ENCODE measurements at places on chromosomes 2 and 18.

DNA sequence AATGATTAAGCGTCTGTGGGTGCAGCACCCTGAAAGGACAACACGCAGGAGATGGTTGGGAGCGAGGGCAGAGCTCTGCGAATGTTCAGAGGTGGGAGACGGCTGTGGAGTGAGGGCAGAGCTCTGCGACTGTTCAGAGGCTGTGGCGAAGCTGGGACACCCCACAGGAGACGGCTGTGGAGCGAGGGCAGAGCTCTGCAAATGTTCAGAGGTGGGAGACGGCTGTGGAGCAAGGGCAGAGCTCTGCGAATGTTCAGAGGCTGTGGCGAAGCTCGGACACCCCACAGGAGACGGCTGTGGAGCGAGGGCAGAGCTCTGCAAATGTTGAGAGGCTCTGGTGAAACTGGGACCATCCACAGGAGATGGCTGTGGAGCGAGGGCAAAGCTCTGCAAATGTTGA is 40.0 kb upstream of the SNTG2 start:
- no peak for DNase-seq

DNA sequence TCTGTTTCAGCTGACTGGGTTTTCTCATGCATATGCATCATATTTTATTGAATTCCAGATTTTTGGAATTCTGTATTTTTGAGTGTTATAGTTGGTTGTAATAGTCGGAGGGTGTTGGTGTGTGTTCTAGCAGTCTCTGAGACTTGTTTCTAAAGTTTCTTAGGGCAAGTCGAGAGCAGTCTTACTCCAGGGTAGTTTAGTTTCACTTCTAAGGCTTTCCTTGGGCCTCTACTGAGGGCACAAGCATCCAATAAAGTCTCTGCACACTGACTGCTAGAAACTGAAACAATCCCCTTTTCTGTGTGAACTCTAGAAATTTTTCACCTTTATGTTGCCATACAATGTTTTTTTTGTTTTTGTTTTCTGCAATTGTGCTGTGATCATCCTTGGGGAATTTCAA is 663.7 kb upstream of the LRATD1 start:
- DNase-seq = no peak

DNA sequence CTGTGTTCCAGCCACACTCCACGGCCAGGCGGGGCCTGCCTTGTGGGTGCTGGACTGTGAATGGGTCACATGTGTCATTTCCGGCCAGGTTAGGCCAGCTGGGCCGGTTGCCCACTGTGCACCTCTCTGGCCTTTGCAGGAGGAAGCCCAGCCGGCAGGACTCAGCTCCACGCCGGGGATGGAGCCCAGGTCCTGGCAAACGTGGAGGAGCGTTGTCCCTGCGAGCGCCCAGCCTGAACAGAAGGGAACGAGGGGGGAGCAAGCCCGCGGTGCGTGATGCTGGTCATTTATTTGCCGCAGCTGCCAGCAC is 152.9 kb downstream of the PXDN start:
- no peak for DNase-seq

- DNase-seq = no peak
Observed at GRCh38 chr2:898319-898718, 52.3 kb upstream of the SNTG2 start.

DNA sequence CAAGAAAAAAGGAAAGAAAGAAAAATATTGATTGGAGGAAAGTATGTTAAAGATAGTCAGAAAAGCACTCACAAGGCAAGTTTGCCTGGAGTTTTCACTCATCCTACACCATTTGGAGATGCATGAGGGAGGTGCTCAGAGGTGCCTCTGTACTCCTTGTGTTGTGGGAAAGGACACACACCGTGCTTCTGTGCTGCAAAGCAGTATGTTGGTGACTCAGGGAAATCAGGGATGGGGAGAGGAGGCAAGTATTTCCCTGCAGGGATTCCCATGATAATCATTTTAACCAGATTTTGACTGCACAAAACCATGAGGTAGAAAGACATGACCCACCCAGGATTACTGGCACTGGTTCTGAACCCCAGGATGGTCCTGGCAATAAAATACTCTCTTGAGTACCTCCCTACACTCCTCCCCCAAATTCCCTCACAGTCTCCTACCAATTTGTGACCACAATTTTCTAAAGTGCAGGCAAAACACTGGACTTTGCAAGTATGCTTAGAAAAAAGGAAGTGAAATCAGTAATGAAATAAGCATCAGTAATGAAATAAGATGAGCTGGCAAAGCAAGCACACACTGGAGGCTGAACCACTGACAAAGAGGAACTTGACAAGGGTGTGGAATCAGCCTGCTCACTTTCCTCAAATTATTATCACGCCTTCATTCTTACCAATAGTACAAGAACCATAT is 155.5 kb upstream of the ACVR2A start:
- DNase-seq = no peak

DNA sequence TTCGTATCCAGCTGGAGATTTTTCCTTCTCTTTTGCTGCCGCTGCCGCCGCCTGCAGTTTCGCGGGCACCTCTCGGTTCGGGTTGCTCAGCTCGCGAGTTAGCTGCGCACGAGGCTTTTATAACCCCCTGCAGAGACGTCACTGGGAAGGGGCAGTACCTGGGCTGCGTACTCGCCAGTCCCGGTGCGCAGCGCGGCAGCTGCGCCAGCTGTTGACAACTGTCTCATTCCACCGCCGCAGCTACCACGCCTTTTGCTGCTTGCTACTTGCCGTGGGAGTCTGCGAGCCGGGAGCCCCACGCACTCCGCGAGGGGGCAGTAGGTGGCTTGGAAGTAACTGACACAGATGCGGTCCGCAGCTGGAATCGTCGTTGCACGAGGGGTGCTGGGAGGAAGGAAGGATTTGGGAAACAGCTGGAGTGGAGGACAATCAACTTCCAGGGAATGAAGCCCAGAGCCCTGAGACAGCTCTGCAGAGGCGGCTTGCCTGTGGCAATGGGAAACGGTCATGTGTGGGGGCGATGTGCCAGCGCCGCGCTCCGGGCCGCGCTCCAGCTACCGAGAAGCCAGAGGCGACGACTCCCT is at the start of gene TACR1:
Gene TACR1 (minus strand): TSS at position 93 of the 584 bp plus-strand sequence. CDS start 586 bp downstream, outside the sequence.
- DNase-seq = peak; percentile 60

GRCh38 chr2:84320940-84321339 is 138.1 kb downstream of the SUCLG1 start:
- DNase-seq = no peak

- no peak for DNase-seq
Observed at GRCh38 chr2:20608666-20609348, 42.1 kb downstream of the HS1BP3 start.

DNA sequence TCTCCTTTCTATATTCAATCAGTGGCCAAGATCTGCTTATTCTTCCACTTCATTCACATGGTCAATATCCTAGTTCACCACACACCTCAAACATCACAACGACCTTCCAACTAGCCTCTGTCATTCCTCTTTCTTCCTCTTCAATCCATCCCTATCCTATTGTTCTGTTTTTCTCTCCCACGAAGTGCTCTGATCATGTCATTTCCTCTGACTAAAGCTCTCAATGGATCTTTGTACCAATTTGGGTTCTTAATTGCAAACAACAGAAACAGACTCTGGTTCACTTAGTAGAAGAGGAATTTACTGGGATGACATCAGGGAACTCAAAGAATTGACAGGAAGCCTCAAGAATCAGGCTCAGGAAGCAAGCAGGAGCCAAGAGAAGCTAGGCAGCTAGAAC is 23.5 kb downstream of the WNT10A start:
- no peak for DNase-seq

DNA sequence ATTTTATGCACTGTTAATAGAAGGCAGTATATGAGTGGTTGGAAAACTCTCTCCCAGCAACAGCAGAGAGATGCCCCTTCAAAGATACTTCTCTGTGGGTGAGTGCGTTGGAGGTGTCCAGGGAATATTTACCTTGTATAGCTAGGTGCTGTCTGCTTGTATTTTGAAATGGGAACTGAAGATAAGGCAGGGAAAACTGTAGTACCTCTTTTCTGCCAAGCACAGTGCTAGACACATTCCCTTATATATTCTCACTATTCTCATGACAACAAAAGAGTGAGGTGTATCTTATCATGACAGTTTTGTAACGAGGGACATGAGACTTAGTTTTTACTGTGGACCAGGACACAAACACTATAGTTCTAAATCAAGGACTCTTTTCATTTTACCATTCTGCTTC is 2.1 kb downstream of the TTC39C start:
- no peak for DNase-seq

DNA sequence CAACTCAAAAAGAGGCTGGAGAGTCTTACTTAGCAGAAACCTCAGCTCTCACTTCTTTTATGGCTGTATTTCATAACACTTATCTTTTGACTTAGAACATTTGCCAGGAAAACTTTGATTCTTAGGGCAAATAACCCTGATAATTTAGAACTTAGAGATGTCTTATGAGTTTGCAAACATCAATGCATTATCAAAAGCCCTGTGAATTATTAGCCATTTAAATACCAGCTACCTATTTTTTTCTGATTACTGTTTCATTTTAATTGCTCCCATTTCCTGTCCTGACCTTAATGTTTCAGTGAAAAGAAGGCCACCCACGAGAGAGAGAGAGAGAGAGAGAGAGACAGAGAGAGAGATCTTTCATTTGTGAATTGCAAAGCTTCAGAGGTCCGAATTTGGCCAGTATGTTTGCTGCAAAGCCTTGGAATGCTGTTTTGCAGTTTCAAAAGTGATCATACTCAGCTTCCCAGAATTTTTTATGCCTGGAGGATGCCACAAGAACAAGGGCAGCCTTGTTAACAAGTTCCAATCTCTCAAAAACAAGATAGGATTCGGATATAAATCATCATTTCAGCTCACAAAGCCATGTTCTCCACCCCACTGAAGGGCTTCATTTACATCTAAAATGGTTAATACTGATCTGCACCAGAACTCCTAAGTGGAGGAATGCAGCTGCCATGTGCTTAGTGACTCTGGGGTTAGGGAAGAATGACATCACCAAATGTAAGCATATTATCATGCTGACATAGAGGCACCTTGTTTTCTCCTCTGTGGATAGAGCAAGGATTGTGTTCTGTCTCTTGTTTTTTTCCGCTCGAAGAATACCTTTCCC is 478.2 kb downstream of the ARHGAP15 start:
- peak; percentile 37 for DNase-seq

GRCh38 chr2:157899125-157899839 is 23.2 kb upstream of the ACVR1 start:
- DNase-seq = no peak

GRCh38 chr2:107128381-107128780 is 242.4 kb upstream of the ST6GAL2 start:
- no peak for DNase-seq

- DNase-seq = no peak
Observed at GRCh38 chr2:36170805-36171204, 184.8 kb upstream of the CRIM1 start.

- peak; percentile 97 for DNase-seq
Observed at GRCh38 chr2:85215448-85216401, 82.5 kb downstream of the TCF7L1 start.

GRCh38 chr2:227783404-227784138 is 30.1 kb upstream of the CCL20 start:
- DNase-seq = no peak

- no peak for DNase-seq
Observed at GRCh38 chr2:70044290-70045040, 42.8 kb upstream of the PCBP1 start.

- DNase-seq = no peak
Observed at GRCh38 chr2:185970148-185970852, 231.7 kb downstream of the FSIP2 start.

- peak; percentile 76 for DNase-seq
Observed at GRCh38 chr2:85662899-85663593, 5.0 kb downstream of the SFTPB start.

- DNase-seq = no peak
Observed at GRCh38 chr2:234701421-234701820, 204.5 kb upstream of the ARL4C start.

GRCh38 chr2:106575955-106576354 is 88.8 kb downstream of the CD8B2 start:
- DNase-seq = peak; percentile 61

DNA sequence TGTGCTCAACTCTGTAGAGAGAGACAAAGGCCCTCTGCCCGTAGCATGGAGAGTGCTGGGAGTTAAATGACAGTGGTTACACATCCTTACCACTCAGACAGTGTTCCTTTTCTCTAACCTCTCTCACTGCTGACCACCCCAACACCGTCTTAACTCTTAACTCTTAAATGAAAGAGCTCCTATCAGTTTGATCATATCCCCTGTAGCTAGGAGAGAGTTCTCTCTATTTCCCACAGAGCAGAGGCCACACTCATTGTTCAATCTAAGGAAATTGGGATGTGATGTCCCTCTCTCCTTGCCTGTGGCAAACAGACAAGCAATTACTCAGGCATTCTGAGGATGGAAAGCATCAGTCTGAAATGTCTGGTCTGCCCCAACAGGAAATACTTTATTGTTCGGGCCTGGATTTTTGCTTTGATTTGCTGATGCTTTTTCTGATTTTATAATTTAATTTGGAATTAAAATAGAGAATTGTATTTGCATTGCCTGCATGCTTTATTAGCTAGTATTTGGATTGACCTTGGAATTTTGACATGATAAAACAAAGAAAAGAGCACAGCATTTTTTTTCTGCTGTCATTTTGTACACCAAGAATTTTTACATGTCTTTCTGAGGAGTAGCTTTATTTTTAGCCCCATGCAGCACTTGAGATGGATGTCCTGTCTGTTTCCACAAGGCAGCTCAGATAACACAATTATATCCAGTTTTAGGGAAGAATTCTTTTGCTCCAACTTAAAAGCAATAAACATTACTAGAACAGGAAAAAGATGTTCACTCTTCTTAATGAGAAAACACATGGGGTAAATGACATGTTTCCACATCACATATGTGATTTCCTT is 27.7 kb upstream of the IER3IP1 start:
- DNase-seq = no peak

DNA sequence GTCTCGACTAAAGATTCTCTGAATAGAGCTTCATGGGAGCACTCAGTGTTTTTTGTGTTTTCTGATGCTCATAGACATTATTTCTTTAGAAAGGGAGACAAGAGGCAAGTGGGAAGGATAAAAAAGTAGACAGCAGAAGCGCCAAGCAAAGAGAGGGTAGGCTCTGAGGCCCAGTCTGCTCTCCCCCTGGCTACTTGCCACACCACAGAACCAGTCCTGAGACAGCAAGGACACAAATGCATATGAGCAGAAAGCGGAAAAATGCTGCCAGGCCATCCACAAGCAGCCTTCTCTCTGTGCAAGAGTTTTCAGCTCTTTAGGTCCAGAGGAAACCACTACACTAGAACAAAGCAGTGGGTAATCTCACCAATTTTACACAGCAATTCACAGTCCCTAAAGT is 285.4 kb downstream of the ZNF521 start:
- DNase-seq = no peak

DNA sequence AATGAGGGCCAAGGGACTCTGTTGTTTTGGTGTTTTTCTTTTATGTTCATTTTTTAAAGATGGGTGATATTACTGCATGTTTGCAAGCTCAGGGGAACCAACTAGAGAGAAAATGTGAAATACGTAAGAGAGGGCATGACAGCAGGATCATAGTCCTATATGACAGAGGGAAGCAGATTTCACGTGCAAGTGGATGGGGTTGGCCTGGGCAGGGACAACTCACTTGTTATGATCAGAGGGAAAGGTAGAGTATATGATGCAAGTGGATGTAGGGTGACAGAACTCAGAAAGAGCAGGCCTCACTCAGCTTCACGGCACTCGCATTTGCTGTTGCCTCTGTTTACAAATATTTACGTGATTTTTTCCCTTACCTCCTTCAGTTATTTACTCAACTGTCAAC is 67.0 kb downstream of the OLA1 start:
- DNase-seq = no peak

Measured in fibroblast of skin of right quadriceps (primary cell).